ENCODE measurements at places on chromosomes 2 and 18.

DNA sequence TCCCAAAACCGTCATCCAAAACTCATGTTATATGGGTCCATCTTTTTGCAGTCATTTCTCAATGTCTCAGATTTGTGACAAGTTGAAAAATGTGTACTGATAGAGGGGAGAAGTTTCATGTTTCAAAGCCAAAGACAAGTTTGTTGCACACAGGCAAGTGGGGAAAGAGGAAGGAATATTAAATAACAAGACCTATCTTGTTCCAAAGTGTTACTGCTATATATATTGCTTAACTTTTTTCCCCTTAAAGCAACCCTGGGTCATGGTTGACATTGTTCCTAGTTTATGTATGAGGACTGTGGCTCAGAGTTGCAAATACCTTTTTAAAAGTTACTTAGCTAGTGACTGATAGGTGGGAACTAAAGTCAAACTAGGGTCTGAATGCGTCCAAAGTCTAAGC is 1.7 kb downstream of the ITGA4 start:
- peak; percentile 8 for DNase-seq

GRCh38 chr18:48108136-48108535 is 177.7 kb upstream of the SMAD2 start:
- no peak for DNase-seq

GRCh38 chr18:39341129-39341528 is 1775.5 kb upstream of the CELF4 start:
- DNase-seq = no peak

DNA sequence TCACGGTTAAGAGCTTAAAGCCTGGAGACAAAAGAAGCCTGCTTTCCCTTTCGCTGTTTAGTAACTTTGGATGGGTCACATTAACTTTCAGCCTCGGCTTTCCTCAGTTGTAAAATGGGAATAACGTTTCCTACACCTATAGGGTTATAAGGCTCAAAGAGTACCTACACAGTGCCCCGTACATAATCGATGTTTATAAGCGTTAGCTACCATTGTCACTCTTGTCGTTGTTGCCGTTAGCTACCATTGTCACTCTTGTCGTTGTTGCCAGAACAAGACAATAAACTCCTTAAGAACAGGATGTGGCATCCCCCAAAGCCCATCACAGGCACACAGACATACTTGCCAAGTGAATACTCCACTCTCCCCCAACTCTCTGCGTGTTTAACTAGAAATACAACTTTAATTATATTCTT is 901 bp upstream of the MFSD6 start:
- no peak for DNase-seq

DNA sequence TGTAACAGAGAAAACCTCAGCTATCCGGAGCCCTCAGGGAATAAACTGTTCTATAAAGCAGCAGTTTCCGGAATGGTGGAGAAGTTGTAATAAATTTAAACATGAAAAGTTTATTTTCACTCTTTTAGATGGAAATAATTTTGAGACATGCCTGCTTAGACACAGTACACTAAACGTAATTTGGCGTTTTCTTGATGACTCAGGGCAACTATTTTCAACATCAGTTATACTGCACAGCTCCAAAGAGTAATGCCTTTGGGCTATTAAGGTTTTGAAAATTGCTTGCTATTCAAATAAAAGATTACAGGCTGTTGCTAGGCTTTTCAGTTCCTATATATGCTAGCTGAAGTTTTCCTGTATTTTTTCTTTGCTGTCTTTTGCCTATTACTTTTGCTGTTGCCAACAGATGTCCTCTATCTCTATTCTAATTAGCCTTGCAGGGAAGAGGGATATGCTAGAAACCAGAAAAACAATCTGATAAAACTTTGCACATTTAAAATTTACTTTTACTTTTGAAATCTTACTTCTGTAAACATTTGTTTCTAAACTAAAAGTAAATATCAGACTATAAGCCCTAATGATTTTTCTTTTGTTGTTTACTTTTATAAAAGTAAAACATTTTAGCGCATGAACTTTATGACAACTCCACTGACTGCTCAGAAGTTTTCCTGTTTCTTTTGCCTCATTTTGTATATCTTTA is 113.4 kb upstream of the WDSUB1 start:
- peak; percentile 55 for DNase-seq

DNA sequence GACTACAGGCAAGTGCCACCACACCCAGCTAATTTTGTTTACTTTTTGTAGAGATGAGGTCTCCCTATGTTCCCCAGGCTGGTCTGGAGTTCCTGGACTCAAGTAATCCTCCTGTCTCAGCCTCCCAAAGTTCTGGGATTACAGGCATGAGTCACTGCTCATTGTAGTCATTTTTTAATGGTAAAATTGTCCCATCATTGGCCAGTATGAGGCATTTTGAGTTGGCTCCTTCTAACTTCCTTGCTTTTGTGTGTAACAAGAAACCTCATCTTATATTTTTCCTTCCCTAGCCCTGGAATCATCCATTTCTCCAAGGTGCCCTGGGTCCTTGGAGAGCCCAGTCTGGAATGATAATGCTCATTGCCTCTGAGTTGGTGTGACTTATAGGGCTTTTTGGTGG is 148.5 kb downstream of the INHBB start:
- DNase-seq = no peak

DNA sequence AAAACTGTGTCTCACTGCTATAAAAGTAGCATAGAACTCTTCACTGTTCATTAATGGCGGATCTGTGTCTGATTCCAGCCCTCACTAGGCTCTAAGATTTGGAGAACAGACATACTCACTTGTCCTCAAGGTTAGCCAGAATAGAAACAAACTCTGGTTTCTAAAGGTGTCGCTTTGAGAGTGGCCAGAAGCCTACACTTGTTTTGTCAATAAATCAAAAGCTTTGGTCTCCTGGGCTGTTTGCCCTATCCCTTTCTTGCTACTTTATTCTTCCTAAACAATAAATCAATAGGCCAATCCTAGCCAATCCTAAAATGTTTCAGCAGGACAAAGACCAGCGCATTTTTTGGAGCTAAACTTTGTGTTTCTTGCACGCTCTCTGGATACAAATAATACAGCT is 1064.6 kb upstream of the CHAC2 start:
- DNase-seq = no peak

- no peak for DNase-seq
Observed at GRCh38 chr2:167965907-167966761, 281.3 kb downstream of the STK39 start.

DNA sequence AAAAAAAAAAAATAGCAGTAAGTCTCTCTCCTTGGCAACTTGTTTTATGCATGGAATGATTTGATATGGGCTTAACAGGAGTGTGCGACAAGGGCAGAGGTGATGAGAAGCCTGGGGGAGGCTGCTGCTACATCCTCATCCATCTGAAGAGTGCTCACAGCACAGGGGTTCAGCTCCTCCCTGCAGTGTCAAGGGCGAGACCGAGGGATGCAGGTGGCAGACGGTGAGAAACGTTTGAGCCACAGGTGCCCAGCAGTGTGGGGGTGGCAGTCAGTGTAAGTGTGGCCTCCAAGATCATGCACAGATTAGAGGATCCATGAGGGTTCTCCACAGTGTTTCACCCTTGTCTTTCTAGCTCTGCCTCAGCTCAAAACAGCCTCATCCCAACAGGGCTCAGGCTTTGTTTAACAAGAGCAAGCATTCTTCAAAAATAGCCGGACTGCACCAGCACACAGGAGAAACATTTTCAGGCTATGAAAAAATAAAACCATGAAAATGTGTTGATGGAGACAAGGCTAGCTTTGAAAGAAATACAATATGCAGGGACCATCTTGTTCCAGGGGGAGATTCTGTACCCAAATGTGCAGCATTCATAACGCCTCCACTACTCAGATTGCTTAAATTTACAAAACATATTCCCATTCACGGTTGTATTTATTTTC is 324.5 kb upstream of the MYT1L start:
- DNase-seq = no peak

- DNase-seq = no peak
Observed at GRCh38 chr2:241612156-241613016, 24.6 kb downstream of the THAP4 start.

- no peak for DNase-seq
Observed at GRCh38 chr2:216735668-216736067, 40.3 kb upstream of the IGFBP5 start.

DNA sequence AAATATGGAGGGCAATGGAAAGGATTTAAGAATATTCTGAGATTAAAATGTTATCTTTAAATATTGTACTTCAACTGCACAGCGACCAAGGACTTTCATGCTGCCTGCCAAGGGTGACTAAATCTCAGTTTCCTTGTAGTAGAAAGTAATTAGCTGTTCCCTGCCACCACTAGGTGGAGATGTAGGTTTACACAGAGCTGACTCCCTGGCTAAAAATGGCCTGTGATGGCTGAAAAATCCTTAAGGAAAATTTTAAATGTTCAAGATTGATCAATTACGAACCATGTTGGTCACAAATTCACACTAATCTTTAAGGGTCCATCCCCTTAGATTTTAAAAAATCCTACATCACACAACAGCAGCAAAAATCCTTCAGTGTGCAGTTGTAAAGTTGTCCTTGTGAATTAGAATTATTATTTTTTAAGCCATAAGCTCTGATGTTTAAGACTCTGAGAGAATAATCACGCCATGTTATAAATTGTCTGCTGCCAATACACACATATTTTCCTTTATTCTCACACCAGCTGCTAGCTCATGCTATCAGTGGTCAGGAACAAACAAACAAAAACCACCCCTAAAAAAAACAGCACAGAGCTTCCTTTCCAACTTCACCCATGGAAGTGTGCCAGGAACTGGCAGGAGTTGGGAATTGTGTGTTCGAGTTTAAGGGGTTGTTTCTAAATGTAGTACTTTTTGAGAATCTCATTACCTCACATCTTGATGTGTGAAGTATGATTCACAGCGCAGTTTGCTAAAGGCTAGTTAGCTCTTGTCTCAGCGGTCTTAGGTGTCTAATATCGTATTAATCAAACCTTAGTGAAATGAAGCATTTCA is 399.8 kb downstream of the TMEM182 start:
- peak; percentile 22 for DNase-seq

- peak; percentile 29 for DNase-seq
Observed at GRCh38 chr18:28161608-28162599, 15.0 kb downstream of the CDH2 start.

Measured in mammary epithelial cell (primary cell).